HCT116 (cell line): ENCODE measurements at places on chromosomes 3 and 15. TPM values are rescaled to one million over a fixed set of nuclear protein-coding genes. Genes with fewer than 3 reads are reported as not detected.

CACNA2D3 gene
- total RNA-seq: 0.20 TPM

GRCh38 chr15:66566963-66567531, 1.2 kb upstream of the LCTL start:
- no peak overlapping the region for H3K27ac ChIP-seq
- no peak overlapping the region for H3K4me3 ChIP-seq

TRAK1 gene
- total RNA-seq: 25.9 TPM

KIF15 gene
- total RNA-seq: 20.9 TPM

DNA sequence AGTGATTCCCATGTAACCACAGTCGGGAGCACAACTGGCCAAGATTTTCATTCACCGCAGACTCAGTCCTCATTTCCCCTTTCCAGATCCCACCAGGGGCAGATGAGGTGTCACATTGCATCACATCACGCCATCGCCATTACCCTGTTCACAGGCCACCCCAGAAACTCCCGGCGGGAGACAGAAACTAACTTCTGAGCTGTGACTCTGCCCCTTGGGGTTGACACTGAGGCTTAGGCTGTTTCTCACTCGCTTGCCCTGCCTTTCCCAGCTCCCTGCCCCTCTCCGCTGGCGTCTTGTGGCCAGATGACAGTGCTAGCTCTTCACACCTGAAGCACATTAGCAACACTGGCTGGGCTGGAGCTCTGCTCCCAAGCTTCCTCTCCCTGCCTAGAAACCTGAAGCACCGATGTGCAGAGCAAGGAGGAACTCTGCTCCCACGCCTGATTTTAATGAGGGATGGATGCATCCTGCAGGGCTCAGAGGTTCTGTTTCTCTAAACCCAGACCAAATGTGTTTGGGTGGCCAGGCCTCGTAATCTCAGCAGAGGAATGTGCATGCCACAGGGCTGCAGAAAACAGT, 88.8 kb upstream of the CTDSPL start:
- H3K27ac ChIP-seq: no peak overlapping the region
- H3K4me1 ChIP-seq: no peaks in the 10 kb centered on the region
- H3K27me3 ChIP-seq: peaks cover 17% of the 10 kb centered on the region
- no peaks in the 10 kb centered on the region for H3K36me3 ChIP-seq
- no peak for DNase-seq
- H3K4me3 ChIP-seq: no peak overlapping the region

- H3K4me3 ChIP-seq: no peak overlapping the region
- no peak for DNase-seq
- no peaks in the 10 kb centered on the region for H3K36me3 ChIP-seq
- no peaks in the 10 kb centered on the region for H3K4me1 ChIP-seq
- H3K27ac ChIP-seq: no peak overlapping the region
Measured at GRCh38 chr3:105502333-105502732, 135.6 kb downstream of the ALCAM start.
